T follicular helper cell (primary cell): ENCODE measurements at places on chromosomes 6 and 20.
A peak's percentile ranks its signal among the peaks of the same experiment; 100 is the strongest.

- no peak for DNase-seq
Measured at GRCh38 chr6:133380723-133381122, 139.6 kb downstream of the EYA4 start.

- no peak for DNase-seq
Measured at GRCh38 chr6:168180548-168181011, 101.6 kb upstream of the FRMD1 start.

GRCh38 chr6:169528755-169529154 is 173.1 kb downstream of the WDR27 start:
- DNase-seq = no peak

GRCh38 chr20:3846740-3847428 is at the start of gene MAVS:
Gene MAVS (plus strand): TSS chr20:3846834. CDS start chr20:3854625, 7,791 bp downstream.
- DNase-seq = peak; percentile 69

GRCh38 chr20:59032713-59033059 is 551 bp upstream of the ATP5F1E start:
- DNase-seq = no peak

- DNase-seq = no peak
Measured at GRCh38 chr6:127737768-127738167, 160.8 kb downstream of the C6orf58 start.

GRCh38 chr6:73965539-73966029 is 269.6 kb downstream of the CD109 start:
- no peak for DNase-seq
